NCI-H460 (cell line): ENCODE measurements at places on chromosomes 12 and 14. TPM values are rescaled to one million over a fixed set of nuclear protein-coding genes. Genes with fewer than 3 reads are reported as not detected.

DNA sequence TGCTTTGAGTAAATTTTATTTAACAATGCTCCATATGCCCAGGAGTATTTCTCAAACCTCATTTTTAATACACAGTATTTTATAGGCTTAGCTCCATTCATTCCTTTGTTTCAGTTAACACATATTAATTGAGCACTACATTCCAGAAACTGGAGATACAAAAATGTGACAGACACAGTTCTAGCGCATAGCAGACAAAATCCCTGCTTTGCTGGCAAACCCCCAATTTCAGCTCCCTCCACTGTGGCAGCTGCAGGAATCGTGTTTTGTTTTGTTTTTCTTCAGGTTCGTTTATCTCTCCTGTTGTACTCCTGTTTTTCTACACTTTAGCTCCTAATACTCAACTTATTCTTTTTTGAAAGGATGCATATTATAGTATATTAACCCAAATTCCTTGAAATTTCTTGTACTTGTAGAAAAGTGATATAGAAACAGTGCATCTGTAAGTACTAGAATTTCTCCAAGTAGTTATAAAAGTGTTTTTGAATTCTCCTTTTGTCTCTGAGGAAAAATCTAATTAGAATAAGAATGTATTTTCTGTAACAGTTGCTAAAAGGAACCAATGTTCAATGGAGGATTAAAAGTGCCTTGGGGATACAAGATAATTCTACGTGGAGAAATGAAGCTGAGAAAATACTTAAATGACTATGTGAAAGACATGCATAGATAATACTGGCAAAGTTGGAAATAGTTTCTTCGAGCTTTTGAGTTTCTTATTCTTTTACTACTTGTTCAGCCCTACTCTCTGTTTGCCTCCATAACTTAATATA is 6.4 kb upstream of the RAB21 start:
- no peak for DNase-seq

DNA sequence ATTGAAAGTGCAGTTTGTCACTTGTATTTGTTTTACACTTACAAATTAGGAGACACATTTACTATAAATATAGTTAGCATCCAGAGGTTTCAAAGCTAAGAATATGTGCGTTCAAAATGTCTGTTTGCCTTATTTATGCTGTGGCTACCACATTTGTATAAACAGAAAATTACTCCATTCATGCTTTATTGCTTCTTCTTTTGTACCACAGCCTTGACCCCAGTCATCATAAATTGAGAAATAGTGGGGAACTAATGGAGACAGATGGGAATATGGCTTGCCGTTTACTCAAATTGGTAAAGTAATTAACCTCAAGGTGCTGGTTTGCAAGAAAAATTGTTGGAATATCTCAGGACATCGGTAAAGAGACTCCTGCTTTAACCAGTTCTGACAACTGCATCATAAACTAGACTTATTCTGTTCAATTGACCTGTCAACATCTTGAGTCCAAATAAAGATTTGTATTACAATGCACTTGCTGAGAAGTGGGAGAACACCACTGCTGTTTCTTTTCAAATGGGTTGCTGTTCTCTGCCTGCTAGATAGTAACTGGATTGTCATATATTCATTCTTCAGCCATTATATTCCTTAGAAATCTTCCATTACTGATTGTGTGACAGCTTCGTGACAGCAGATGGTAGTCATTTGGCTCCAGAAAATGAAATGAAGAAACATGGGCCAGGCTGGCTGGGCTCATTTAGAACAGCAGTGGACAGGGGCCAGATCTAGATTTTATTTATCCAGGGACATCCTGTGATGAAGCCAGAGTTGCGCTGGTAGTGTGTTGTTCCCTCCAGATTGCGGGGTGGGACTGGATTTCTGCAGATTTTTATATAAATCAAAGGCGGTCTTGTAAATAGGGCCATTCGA is 354.4 kb downstream of the EGLN3 start:
- DNase-seq = no peak

GRCh38 chr14:74558655-74559054 is 53.4 kb downstream of the LTBP2 start:
- no peak for DNase-seq

GRCh38 chr14:61561657-61562276 is 133.5 kb upstream of the HIF1A start:
- DNase-seq = peak; percentile 93

- DNase-seq = no peak
Observed at GRCh38 chr12:122858171-122858570, 22.9 kb downstream of the HIP1R start.

- no peak for DNase-seq
Observed at GRCh38 chr12:101968770-101969169, 91.4 kb downstream of the DRAM1 start.

- DNase-seq = no peak
Observed at GRCh38 chr12:98238515-98239130, 276.8 kb upstream of the TMPO start.

- no peak for DNase-seq
Observed at GRCh38 chr12:77696183-77696582, 134.5 kb upstream of the NAV3 start.

GRCh38 chr14:55834390-55834789 is 254.4 kb downstream of the KTN1 start:
- DNase-seq = no peak

DNA sequence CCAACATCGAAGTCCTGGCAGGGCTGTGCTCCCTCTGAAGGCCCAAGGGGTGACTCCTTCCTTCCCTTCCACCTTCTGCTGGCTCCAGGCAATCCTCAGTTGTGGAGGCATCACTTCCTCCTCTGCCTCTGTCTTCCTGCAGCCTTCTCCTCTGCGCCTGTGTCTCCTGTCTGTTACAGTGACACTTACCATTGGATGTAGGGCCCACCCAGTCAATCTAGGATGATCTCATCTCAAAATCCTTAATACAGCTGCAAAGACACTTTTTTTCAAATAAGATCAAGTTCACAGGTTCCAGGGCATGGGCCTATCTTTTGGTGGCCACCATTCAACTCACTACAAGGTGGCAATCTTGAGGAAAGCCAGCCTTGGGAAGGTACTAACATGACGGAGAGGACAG is 155.1 kb downstream of the ESRRB start:
- DNase-seq = no peak

NKX2-8 gene
- 0.46 and 0.87 TPM in 2 replicates for total RNA-seq

PAX9 gene
- total RNA-seq = 9.6 and 9.9 TPM in 2 replicates

STAC3 gene
- 0.57 and 0.58 TPM in 2 replicates for total RNA-seq

TBX5 gene
- total RNA-seq = not detected in 2 replicates

HOXC9 gene
- total RNA-seq = 3.7 and 3.8 TPM in 2 replicates

LRRIQ1 gene
- 0.72 and 2.5 TPM in 2 replicates for total RNA-seq
